ENCODE measurements at places on chromosomes 12 and 14. TPM values are rescaled to one million over a fixed set of nuclear protein-coding genes. Genes with fewer than 3 reads are reported as not detected.

- no peaks in the 10 kb centered on the region for H3K27me3 ChIP-seq
- no peaks in the 10 kb centered on the region for H3K36me3 ChIP-seq
- no peak for DNase-seq
- H3K27ac ChIP-seq: peak overlapping the region; percentile 8
Observed at GRCh38 chr14:68771631-68772030, 21.2 kb downstream of the ZFP36L1 start.

DNA sequence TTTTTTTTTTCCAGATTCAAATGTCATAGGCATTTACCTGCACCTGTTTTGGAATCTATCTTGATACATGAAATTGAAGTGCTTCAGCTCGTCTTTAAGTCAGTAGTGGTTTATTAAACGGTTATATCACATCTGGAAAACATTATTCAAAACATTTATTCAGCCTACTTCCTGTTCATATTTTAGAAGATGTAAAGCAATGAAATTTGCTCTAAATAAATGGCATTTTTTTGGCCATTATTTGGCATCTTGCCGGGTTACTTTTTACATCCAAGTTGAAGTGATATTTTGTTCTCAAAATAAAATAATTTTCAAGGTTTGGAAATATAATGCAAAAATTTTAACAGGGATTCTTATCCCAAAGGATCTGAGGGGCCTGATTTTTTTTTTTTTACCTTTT, 103.1 kb downstream of the EML1 start:
- no peaks in the 10 kb centered on the region for H3K27me3 ChIP-seq
- no peak overlapping the region for H3K4me3 ChIP-seq
- no peaks in the 10 kb centered on the region for H3K4me1 ChIP-seq
- peaks cover 18% of the 10 kb centered on the region for H3K36me3 ChIP-seq
- DNase-seq: no peak
- no peak overlapping the region for H3K27ac ChIP-seq

GRCh38 chr12:21906919-21907493, 34.2 kb downstream of the ABCC9 start:
- no peaks in the 10 kb centered on the region for H3K36me3 ChIP-seq
- no peak overlapping the region for H3K4me3 ChIP-seq
- H3K27ac ChIP-seq: no peak overlapping the region
- H3K27me3 ChIP-seq: no peaks in the 10 kb centered on the region
- DNase-seq: no peak

- no peak overlapping the region for H3K27ac ChIP-seq
- no peak overlapping the region for H3K4me3 ChIP-seq
- DNase-seq: no peak
Observed at GRCh38 chr12:19246933-19247332, 117.4 kb downstream of the PLEKHA5 start.

GRCh38 chr14:68328509-68328908, 464.4 kb downstream of the ZFP36L1 start:
- no peak overlapping the region for H3K4me3 ChIP-seq
- no peaks in the 10 kb centered on the region for H3K27me3 ChIP-seq
- no peaks in the 10 kb centered on the region for H3K4me1 ChIP-seq

GRCh38 chr12:88946372-88946997, 366.2 kb upstream of the KITLG start:
- no peak overlapping the region for H3K27ac ChIP-seq
- no peak for DNase-seq
- H3K4me3 ChIP-seq: no peak overlapping the region

GRCh38 chr14:84036840-84037239, 1493.1 kb upstream of the FLRT2 start:
- DNase-seq: no peak
- no peak overlapping the region for H3K4me3 ChIP-seq

- H3K36me3 ChIP-seq: no peaks in the 10 kb centered on the region
- H3K4me1 ChIP-seq: no peaks in the 10 kb centered on the region
- DNase-seq: peak; percentile 60
- no peak overlapping the region for H3K4me3 ChIP-seq
- H3K27ac ChIP-seq: no peak overlapping the region
Observed at GRCh38 chr12:124053851-124054250, 80.8 kb downstream of the ZNF664 start.

DNA sequence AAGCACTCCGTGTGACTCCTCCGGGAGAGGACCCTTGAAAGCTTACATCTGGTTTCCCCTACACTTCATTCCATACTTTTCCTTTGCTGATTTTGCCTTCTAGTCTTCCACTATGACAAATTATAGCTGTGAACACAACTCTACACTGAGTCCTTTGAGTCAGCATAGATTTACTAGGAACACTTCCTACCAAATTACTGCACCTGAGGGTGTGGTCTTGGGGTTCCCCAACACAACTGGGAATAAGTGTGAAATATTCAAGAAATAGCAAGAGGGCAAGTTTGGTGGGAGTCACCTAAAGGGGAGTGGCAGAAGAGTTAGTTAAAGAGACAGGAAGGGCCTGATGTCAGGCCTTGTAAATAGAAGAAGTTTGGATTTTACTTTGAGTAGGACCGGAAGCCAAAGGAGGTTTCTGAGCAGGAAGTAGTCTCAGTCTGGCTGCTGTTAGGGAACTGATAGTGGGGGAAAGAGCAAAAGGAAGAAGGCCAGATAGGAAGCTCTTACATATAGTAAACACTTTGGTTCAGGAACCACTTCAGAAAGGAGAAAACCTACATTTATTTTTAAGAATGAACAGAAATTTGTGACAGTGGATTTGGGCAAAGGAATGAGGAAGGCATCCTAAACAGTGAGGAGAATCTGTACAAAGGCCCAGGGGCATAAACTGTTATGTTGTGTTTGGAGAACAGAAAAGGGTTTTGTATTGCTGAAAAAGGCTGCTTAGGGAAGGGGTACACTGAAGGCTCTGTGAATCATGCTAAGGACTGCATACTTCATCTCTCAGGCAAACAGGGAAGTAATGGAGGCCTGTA, 14.2 kb downstream of the SEL1L start:
- H3K27me3 ChIP-seq: no peaks in the 10 kb centered on the region
- peak overlapping the region; percentile 0 for H3K27ac ChIP-seq
- DNase-seq: no peak
- H3K4me3 ChIP-seq: no peak overlapping the region
- H3K36me3 ChIP-seq: peaks cover 52% of the 10 kb centered on the region

GRCh38 chr12:19757317-19757877, 318.1 kb downstream of the AEBP2 start:
- DNase-seq: peak; percentile 9
- H3K27me3 ChIP-seq: no peaks in the 10 kb centered on the region
- H3K27ac ChIP-seq: no peak overlapping the region
- no peaks in the 10 kb centered on the region for H3K36me3 ChIP-seq
- H3K4me3 ChIP-seq: no peak overlapping the region
- no peaks in the 10 kb centered on the region for H3K4me1 ChIP-seq

DNA sequence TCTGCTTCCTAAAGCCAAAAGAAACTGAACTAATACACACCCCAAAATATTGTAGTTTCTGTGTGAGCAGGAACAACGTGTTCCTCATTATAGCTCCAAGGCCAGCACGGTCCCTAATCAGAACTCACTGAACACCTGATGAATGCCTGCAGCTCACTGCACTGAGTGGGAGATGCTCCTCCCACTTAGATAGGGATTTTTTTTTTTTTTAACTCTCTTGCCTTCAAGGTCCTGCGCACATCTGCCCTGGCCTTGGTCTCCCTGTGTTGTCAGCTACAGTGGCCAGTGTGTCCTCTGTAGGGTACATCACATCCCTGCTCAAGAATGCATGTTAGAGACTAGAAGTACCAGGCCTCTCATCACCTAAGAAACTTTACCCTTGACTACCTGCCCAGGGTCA, 44.3 kb upstream of the TMPO start:
- H3K4me3 ChIP-seq: no peak overlapping the region
- no peaks in the 10 kb centered on the region for H3K36me3 ChIP-seq
- no peaks in the 10 kb centered on the region for H3K27me3 ChIP-seq
- H3K27ac ChIP-seq: no peak overlapping the region
- H3K4me1 ChIP-seq: no peaks in the 10 kb centered on the region
- DNase-seq: no peak

DNA sequence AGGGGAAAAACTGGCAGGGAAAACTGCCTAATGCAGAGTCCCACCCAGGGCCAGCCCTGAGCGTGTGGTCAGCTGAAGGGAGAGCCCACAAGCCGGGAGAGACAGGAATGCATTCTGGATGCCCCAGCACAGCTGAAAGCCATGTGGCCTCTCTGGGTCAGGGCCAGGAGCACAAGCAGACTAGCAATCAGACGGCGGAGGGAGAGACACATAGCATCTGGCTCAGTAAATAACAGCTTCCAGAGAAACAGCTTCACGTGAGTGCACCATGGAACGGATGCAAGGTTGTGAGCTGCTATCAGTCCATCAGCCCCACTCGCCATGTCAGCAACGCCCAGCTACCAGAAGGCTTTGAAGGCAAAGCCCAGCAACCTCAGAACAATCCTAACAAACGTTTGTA, 28.2 kb upstream of the TMEM106C start:
- peaks cover 6% of the 10 kb centered on the region for H3K4me1 ChIP-seq
- H3K27me3 ChIP-seq: no peaks in the 10 kb centered on the region
- no peak overlapping the region for H3K4me3 ChIP-seq
- no peaks in the 10 kb centered on the region for H3K36me3 ChIP-seq
- no peak for DNase-seq
- H3K27ac ChIP-seq: no peak overlapping the region

DNA sequence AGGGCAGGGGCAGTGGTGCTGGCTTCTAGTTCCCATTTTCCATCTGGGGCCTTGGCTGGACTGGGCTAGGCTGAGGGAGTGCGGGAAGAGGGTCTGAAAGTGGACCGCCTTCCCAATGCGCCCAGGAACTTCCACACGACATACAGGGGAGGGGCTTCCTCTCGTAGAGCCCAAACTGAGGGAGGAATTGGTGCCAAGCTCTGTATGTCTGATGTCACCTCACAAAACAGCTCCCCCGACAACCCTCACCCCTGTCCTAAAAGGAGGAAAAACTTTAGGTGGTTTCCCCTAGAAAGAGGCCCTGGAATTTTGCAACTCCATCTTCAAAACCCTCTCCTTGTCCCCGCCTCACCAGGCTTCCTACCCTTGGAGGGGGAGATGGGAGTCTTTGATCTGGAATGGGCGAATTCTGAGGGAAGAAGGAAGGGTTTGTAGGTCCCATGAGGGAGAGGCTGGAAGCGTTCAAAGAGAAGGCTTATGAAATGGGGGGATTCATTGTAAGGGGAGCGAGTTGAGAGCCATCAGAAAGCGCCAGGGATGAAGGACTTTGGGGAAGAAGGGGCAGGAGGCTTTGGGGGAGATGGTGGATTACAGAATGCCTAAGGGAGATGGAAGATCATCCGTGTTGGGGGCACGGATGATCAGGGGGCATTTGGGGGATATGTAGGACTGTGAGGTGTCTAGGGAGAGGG, 844 bp downstream of the GLTP start:
- H3K27me3 ChIP-seq: no peaks in the 10 kb centered on the region
- no peaks in the 10 kb centered on the region for H3K36me3 ChIP-seq
- H3K4me1 ChIP-seq: peaks cover 37% of the 10 kb centered on the region
- no peak overlapping the region for H3K27ac ChIP-seq
- peak overlapping the region; percentile 69 for H3K4me3 ChIP-seq
- no peak for DNase-seq

GRCh38 chr12:61757831-61758505, 502.2 kb upstream of the USP15 start:
- no peaks in the 10 kb centered on the region for H3K4me1 ChIP-seq
- DNase-seq: no peak
- no peaks in the 10 kb centered on the region for H3K36me3 ChIP-seq
- no peak overlapping the region for H3K4me3 ChIP-seq
- H3K27ac ChIP-seq: no peak overlapping the region

DNA sequence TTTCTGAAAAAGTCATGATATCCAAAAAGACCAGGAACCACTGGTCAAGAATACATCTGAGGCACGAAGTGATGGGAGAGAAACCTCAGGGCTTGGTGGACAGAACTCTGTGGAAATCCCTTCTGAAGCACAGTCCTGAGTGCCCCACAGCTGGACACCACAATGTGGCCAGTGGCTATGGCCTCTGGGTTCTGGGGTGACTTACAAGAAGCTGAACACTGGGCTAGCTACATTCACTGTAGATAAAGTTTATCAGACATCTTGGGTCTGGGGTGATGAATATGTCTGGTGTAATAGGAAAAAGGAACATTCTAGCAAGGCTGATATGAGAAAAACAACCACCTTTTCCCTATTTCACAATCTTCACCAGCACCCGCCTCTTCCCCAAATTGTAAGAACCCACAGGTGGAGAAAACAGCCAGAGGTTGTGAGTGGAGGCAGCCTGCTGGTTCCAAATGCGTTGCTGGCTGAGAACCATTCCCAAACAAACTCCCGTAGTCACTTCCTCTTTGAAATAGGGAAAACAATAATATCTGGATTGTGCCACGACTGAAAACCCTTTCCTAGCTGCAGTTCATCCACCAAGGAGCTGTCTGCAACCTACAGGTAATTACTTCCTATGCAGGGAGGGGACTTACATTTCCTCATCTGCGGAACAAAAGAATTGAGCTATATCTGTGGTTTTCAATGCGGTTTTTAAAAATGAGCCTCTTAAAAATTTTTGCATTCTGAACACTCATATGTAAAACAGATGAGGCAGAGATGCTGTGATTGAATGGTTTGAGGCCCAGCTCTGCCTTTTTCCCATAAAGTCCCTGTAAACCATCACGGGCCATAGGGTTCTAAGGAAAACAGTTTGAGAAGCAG, 193.6 kb downstream of the SLC41A2 start:
- H3K4me3 ChIP-seq: no peak overlapping the region
- no peaks in the 10 kb centered on the region for H3K4me1 ChIP-seq
- no peaks in the 10 kb centered on the region for H3K36me3 ChIP-seq
- no peaks in the 10 kb centered on the region for H3K27me3 ChIP-seq

The IFI27 gene
- polyA plus RNA-seq: 12.9 TPM

The AQP6 gene
- polyA plus RNA-seq: 0.49 TPM

The NGB gene
- polyA plus RNA-seq: 3.1 TPM

The CIT gene
- 9.4 TPM for polyA plus RNA-seq

The LRP1-AS gene
- 1.7 TPM for polyA plus RNA-seq

The FBRSL1 gene
- 57.1 TPM for polyA plus RNA-seq

The KRT2 gene
- polyA plus RNA-seq: 0.54 TPM

The KRT75 gene
- polyA plus RNA-seq: not detected
